Right renal pelvis (tissue), 4 donors: ENCODE measurements at places on chromosomes 3 and 15. TPM values are rescaled to one million over a fixed set of nuclear protein-coding genes. Genes with fewer than 3 reads are reported as not detected.

GRCh38 chr3:3618623-3619022 lies 180.6 kb upstream of the LRRN1 start:
- no peak for DNase-seq

DNA sequence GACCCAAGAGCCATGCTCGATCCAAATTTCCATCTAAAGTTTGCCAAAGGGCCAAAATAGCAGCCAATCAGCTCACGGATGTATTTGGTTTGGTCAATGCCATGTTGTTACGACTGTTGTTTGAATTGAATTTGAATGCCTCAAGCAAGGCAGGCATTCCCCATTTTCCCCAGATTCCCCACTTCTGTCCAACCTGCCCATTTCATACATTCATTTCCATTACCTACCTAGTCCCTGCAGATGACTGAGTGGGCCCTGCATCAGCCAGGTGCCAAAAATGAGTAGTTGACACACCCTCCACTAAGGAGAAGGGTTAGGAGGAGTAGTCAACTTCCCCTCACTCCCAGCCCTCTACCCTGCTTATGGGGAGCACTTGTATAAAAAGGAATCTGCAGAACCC lies 51.7 kb downstream of the ANXA2 start:
- DNase-seq: no peak

PHLDB2 gene
- 80.1 TPM for polyA plus RNA-seq

SLC6A1 gene
- polyA plus RNA-seq: 0.98 TPM

ZIC1 gene
- 0.03 TPM for polyA plus RNA-seq
